Activated T-cell treated with anti-CD3 and anti-CD28 coated beads, Interleukin-2, amount 50 U/mL, for 1 hour (primary cell): ENCODE measurements at places on chromosomes 13 and 19.
A peak's percentile ranks its signal among the peaks of the same experiment; 100 is the strongest.

- peak; percentile 56 for DNase-seq
These were observed 463 bp upstream of the TSC22D1 start for GRCh38 chr13:44576351-44577235.

DNA sequence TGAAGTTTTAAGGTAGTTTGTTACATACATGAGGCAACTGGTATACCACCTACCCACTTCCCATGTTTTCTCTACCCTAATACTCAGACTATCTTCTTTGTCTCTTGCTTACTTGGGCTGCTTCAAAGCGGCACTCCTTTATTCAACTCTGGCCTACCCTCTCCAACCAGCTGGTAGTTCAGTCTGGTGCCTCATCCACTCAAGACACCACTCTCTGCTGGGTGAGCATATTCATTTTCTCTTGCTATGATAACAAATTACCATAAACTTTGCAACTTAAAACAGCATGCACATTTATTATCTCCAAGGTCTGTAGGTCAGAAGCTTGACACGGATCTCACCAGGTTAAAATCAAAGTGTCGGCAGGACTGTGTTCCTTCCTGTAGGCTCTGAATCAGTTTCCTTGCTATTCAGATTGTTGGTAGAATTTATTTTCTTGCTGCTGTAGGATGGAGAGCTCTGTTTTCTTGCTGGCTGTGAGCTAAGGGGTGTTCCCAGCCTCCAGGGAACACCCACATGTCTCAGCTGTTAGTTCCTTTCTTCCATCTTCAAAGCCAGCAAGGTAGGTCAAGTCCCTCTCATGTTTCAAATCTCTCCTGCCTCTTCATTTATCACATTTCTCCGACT lies 666.0 kb downstream of the DIAPH3 start:
- DNase-seq, result no peak

GRCh38 chr19:43739439-43740235 lies 15.1 kb downstream of the SMG9 start:
- DNase-seq, result no peak

DNA sequence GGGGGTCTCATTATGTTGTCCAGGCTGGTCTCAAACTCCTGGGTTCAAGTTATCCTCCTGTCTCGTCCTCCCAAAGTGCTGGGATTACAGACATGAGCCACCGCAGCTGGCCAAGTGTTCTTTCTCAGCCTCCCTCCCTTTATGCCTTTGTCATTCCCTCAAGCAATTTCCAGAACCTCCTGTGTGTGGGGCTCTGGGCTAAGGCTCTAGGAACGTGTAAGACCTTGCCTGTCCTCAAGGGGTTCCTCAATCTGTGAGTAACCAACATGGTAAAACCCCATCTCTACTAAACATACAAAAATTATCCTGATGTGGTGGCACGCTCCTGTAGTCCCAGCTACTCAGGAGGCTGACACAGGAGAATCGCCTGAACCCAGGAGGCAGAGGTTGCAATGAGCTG lies 15.5 kb upstream of the SPACA4 start:
- DNase-seq, result no peak

GRCh38 chr19:49395581-49396407 lies 7.7 kb downstream of the KASH5 start:
- no peak for DNase-seq

DNA sequence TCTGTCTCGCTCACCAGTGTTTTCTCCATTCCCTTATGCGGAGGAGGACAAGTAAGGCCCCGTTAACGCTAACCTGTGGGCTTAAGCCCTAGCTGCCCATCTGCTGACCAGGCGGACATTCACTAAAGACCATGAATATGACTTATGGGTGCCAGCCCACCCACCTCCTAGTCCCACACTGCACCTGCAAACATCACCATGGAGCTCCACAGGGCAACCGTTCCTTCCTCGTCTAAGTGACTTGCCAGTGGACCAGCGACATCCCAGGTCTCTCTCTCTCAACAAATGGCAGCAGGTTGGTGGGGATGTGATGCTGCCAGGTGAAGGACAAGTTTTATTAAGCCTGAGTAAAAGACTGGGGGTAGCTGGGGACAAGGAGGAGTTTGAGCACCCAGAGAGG lies 55.2 kb downstream of the CCDC70 start:
- no peak for DNase-seq

DNA sequence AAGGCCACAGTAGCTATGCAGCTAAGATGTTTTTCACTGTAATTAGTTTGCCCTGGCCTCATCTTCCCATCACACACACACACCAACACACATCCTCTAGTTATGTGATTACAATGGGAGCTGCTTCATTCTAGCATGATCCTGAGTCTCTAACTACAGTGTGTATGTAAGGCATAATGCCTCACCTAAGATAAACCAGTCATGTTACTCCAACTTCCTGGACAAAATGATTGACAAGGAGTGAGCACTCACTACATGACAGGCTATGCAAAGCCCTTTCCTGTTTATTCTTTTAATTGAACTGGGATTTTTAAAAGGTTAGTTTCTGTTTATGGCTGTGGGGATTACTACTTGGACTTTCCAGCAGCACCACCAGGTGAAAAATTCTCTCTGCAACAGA lies 400.8 kb upstream of the ATXN8OS start:
- no peak for DNase-seq

DNA sequence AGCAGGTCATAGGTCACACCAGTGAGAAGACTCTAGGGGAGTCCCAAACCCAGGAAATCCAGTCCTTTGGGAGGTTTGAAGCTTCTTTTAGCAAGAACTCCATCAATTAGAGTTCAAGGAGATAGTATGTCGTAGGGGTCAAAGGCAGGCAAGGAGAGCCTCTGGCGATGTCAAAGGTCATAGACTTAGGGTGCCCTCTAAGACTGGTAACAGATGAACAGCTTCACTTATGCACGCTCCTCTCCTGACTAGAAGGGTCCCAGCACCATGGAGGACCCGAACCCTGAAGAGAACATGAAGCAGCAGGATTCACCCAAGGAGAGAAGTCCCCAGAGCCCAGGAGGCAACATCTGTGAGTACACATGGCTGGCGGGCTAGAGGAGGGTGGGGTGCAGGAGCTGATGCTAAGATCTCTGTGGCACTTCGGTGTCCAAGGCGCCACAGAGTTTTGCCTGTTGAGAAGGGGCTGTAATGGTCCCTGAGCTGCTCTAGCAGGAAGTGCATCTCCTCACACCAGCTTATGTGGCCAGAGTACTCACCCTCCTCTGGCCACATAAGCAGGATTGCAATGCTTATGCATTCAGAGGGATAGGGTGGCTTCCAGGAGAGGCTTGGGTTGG lies 557 bp downstream of the ZNF576 start:
- no peak for DNase-seq

GRCh38 chr13:101706651-101707050 lies 254.2 kb downstream of the ITGBL1 start:
- no peak for DNase-seq

GRCh38 chr13:45292176-45292575 lies 48.8 kb downstream of the TPT1 start:
- DNase-seq, result no peak

- DNase-seq, result no peak
These were observed 438.6 kb downstream of the COG6 start for GRCh38 chr13:40094056-40094455.

- DNase-seq, result peak; percentile 61
These were observed 557 bp downstream of the PSPC1 start for GRCh38 chr13:19782049-19782726.

- DNase-seq, result no peak
These were observed 37.0 kb upstream of the DCT start for GRCh38 chr13:94516456-94516855.

DNA sequence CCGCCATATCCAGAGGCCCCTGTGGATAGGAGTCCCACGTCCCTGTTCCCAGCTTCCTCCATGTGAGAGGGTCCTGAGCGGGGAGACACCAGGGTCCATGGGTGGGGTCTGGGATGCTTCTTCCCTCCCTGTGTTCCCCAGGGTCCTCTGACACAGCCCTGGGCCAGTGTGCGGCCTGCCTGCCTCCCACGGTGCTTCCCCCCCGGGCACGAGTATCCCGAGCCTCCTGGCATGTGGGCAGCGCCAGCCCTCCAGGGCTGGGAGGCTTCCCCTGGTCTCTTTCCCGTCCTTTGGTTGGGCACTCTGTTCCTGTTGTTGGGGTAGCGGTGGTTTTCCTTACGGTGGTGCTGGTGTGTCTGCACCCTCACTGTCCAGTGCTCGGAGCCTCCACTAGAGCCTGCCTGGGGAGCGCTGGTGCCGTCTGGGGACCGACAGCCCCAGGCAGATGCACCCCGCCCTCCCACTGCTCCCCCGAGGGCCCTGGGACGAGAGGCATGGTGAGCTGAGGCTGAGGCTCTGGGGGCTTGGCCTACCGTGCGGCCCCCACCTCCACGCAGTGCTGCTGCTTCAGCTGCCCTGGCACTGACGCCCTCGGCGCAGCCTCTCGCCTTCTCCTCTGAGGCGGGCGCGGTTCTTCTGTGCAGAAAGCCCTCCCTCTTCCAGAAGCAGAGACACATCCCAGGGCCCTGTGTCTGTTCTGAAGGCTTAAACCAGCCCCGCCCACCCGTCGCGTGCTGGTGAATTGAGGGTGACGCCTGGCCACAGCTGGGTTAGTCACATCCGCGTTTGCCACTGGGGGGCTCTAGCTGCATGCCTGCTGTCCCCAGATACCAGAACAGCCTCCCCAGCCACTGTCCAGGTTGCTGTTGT lies 27.9 kb downstream of the PLEKHJ1 start:
- DNase-seq, result no peak

DNA sequence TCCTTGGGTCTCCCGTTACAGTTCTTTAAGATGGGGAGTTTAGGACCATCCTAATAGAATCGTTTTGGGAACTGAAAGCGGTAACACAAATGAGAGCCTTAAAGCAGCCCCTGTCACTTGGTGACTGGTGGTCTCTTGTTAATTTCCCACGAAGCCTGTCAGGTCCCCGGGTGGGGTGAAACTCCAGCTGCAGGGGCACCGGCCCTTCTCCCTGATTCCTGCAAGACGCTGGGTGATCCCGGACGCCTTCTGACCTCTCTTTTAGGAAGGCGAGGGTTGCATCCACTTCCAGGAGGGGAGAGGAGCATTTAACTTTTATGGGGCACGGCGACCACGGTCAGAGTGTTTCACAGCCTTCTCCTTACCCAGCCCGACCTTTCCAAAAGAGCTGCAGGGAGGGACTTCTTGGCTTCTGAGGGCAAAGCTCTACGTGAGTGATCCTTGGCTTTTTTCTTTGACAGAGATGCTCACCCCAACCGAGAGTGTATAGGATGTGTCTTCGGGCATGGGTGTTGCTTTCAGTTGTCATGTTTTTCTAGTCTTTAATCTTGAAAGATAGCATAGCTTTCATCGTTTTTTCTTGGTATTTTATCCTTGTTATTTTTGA lies 688 bp downstream of the ZNF225 start:
- DNase-seq, result no peak

- DNase-seq, result no peak
These were observed 223.6 kb downstream of the RGCC start for GRCh38 chr13:41680900-41681299.

- no peak for DNase-seq
These were observed 1065.8 kb upstream of the MIR17HG start for GRCh38 chr13:90281709-90282108.

- DNase-seq, result no peak
These were observed 51.7 kb upstream of the CYP4F8 start for GRCh38 chr19:15563325-15563794.

- DNase-seq, result no peak
These were observed 139.9 kb downstream of the MRPL57 start for GRCh38 chr13:21316376-21316775.

GRCh38 chr19:7376151-7376852 lies 27.6 kb downstream of the ARHGEF18 start:
- DNase-seq, result no peak

GRCh38 chr19:51916167-51916566 lies 11.1 kb upstream of the ZNF613 start:
- DNase-seq, result no peak

DNA sequence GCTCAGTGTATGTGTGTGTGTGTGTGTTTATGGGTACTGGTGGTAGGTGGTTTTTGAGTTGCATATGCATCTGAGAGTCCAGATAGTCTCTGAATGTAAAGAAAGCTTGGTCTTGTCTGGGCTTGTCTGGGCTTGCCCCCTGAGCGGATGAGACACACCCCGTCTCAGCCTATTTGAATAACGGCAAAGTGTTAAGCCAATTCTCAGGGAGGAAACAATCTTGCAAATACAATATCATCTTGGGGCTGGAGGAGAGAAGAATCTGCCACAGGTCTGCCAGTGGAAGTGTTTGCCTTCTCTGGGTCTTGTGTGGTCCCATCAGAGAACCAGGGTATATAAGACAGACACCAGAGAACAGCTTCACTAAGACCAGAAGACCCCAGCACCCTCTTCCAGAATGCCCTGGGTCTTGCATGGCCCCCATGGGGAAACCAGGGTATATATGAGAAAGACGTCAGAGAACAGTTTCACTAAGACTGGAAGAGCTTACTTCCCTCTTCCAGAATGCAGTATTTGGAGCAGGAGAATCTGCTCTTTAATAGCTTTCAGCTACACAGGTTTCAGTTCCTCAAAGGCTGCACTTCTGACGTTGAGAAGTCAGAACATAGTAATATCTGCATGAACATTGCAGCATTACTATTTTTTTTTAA lies 13.3 kb downstream of the CD70 start:
- DNase-seq, result no peak

DNA sequence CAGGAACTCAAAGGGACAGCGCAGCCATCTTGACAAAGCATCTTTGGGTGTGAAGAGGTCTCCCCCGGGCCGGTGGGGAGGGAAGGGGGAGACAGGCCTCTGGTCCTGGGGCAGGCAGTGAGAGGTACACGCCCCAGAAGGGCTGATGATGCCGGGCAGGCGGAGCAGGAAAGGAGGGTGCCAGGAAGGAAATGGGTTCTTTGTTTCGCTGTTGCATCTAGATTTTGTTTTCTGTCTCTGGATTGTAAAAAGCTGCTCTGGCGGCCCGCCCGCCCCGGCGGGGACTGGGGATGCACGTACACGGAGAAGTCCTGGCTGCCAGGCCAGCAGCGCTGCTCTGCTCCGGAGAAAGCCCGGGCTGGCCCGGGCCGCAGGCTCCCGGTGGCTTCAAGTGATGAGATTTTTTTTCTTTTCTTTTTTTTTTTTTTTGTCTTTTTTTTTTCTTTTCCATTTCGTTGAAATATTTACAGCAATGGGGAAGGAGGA lies 13.2 kb upstream of the ASF1B start:
- DNase-seq, result peak; percentile 68

GRCh38 chr19:45874620-45874966 lies 10.5 kb downstream of the FOXA3 start:
- DNase-seq, result no peak

- no peak for DNase-seq
These were observed 66.5 kb downstream of the RXFP2 start for GRCh38 chr13:31805841-31806240.

GRCh38 chr13:109734002-109734785 lies 52.2 kb downstream of the IRS2 start:
- DNase-seq, result no peak

DNA sequence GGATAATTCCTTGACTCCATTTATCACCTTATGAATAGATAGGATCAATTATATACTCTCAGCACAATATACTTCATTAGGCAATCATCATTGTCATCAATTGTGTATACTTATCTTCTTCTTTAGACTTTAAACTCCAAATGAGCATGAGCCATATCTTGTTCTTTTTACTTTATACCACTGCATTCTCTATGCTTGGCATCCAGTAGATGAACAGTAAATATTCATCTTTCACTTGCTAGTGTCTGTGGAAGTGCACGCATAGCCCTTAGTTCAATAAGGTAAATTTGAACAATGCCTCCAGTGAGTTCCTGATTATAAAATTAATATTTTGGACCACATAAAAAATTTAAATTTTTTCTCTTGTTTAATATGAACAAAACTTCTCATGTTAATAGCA lies 172.3 kb upstream of the SPRY2 start:
- DNase-seq, result no peak

GRCh38 chr13:42007844-42008243 lies 40.6 kb upstream of the DGKH start:
- no peak for DNase-seq
